Bronchial smooth muscle cell (primary cell): ENCODE measurements at places on chromosomes 3 and 15. TPM values are rescaled to one million over a fixed set of nuclear protein-coding genes. Genes with fewer than 3 reads are reported as not detected.

Gene ACKR4
- 4.3 and 4.7 TPM in 2 replicates for total RNA-seq

Gene PPM1L
- 0.63 and 0.69 TPM in 2 replicates for total RNA-seq

Gene CNTN4
- not detected in 2 replicates for total RNA-seq

Gene SLC6A1
- total RNA-seq: not detected in 2 replicates

Gene MST1R
- total RNA-seq: 0.32 and 0.86 TPM in 2 replicates

Gene MYO1E
- total RNA-seq: 21.9 and 41.5 TPM in 2 replicates

Gene SIDT1
- not detected in 2 replicates for total RNA-seq

Gene ASB14
- 0.17 TPM in 1 of 2 replicates, not detected in the other for total RNA-seq

Gene SLC12A1
- under 0.01 TPM in 1 of 2 replicates, not detected in the other for total RNA-seq

Gene GOLGA8T
- total RNA-seq: under 0.01 and 0.17 TPM in 2 replicates

Gene GABRA5
- total RNA-seq: not detected in 2 replicates

Gene PLA2G4D
- total RNA-seq: not detected in 2 replicates

Gene PP2D1
- not detected in 2 replicates for total RNA-seq

Gene MKRN2OS
- not detected in 2 replicates for total RNA-seq

Gene ITIH1
- total RNA-seq: not detected in 2 replicates

Gene SLC6A11
- total RNA-seq: not detected in 2 replicates

Gene LINS1
- total RNA-seq: 6.1 and 6.3 TPM in 2 replicates

Gene SLC22A14
- total RNA-seq: under 0.01 and 0.17 TPM in 2 replicates

Gene SH2D7
- not detected in 2 replicates for total RNA-seq

Gene WDR93
- 0.09 and 0.16 TPM in 2 replicates for total RNA-seq

Gene HYAL2
- total RNA-seq: 62.7 and 75.0 TPM in 2 replicates

Gene FAM107A
- total RNA-seq: 0.09 and 0.16 TPM in 2 replicates

Gene APH1B
- total RNA-seq: 12.1 and 19.4 TPM in 2 replicates

Gene CEP63
- 16.1 and 25.4 TPM in 2 replicates for total RNA-seq

Gene CPB1
- 0.17 TPM in 1 of 2 replicates, not detected in the other for total RNA-seq

Gene IQCF5
- total RNA-seq: not detected in 2 replicates

Gene GRAMD1C
- 4.9 and 6.8 TPM in 2 replicates for total RNA-seq

Gene MUC13
- total RNA-seq: not detected in 2 replicates

Gene PLD1
- total RNA-seq: 9.5 and 15.5 TPM in 2 replicates

Gene ABI3BP
- 3.5 and 12.0 TPM in 2 replicates for total RNA-seq

Gene TMCO5A
- not detected in 2 replicates for total RNA-seq

Gene ADAMTS7
- 1.1 and 4.1 TPM in 2 replicates for total RNA-seq

Gene PCOLCE2
- 122 and 144 TPM in 2 replicates for total RNA-seq

Gene SNX4
- total RNA-seq: 23.8 and 23.9 TPM in 2 replicates

Gene CCDC39
- under 0.01 and 0.52 TPM in 2 replicates for total RNA-seq

Gene PPP1R14D
- not detected in 2 replicates for total RNA-seq

Gene IQCH
- total RNA-seq: 3.5 and 4.8 TPM in 2 replicates

Gene RPS17
- total RNA-seq: 2,116 and 2,882 TPM in 2 replicates

Gene QRICH1
- total RNA-seq: 41.7 and 59.1 TPM in 2 replicates
